ENCODE measurements at places on chromosomes 7 and 10.
A peak's percentile ranks its signal among the peaks of the same experiment; 100 is the strongest.

- no peak for DNase-seq
Observed at GRCh38 chr10:111440501-111440900, 363.7 kb downstream of the ADRA2A start.

DNA sequence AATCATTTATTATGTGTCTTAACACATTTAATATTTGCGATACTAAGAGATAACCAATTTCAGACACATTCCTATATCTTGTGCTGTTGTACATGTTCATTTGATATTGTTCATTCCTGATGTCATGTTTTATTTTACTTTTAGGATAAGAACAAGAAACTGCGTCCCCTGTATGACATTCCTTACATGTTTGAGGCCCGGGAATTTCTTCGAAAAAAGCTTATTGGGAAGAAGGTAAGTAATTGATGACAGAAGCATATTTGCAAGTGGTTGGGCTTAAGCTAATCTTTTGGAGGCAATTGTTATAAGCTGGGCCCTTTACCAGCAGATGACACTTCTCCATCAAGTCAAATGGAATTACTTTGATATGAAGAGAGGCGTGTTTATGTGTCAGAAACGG lies 155.3 kb downstream of the SND1 start:
- no peak for DNase-seq

DNA sequence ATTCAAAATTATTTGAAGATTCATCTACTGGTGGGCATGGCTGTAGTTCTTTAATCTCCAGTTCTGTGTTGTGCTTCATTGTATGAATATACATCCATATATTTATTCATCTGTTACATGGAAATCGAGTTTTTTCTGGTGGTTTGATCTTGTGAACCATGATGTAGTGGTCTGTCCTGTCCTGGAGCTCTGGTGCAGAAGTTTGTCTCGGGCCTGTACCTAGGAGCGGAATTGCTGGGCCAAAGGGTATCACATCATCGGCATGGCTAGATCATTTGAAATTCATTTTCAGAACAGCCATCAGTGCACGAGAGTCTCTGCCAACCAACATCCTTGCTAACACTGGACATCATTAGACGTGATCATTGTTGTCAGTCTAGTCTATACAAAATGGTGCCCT lies 107.0 kb downstream of the ELFN1 start:
- no peak for DNase-seq

DNA sequence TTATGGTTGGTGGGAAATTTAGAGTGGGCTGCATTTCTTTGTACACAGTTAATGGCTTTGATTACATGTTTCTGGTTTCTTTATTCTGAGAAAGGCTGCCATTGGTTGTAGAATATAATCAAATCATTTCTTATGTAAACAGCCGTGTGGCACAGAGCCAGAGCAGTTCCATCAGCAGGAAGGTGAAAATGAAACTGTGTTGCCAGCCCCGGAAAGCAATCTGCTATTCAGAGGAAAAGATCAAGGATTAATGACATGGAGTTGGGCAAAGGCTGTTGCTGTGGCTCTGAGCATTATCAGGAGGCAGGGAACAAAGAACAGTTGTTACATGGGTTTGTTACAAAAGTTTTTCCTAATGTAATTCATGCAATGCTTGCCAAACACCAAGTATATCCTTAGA lies 74.2 kb upstream of the ZNF716 start:
- no peak for DNase-seq

DNA sequence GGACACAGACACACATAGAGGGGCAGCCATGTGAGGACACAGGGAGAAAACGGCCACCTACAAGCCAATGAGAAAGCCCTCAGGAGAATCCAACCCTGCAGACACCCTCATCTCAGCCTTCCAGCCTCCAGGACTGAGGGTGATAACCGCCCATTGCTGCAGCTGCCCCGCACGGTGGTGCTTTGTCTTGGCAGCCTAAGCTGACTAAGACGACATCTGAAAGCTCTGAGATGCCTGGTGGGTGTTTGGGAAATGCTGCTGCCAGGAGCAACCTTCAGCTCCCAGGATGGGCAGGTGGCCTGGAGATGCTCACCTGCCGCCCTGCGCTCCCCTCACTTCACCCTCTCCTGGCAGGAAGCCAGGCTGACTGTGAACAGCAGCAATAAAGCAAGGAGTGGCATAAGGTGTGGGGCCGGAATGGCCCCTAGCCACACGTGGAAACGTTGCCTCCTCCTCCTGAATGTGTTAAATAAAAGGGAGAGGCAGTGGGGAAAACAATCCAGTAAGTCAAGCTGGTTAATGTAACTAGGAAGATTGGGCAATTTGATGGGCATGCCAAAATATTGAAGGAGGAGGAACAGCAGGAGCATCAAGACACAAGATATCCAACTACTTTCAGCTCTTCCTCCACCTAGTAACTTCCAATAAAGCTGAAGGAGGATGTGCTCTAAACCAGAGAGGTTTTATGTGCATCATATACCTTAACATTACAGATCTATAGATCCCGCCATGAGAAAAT lies 121.5 kb downstream of the TNS3 start:
- no peak for DNase-seq

DNA sequence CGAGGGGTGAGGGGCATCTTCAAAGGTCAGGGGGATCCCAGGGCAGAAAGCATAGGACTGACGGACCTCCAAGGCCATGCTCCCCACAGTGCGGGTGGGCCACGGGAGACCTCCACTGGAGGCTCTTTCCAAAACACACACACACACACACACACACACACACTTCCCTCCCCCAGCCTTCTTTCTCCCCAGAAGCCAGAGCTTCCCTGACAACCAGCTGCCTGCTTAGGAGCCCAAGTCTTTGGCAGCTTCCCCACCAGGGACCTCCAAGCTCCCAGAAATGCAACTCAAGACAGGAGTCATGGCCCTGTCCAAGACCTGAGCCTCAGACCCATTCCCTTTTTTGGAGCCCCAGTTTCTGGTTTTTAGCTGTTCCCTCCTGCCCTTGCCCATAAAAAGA lies 710 bp upstream of the C10orf105 start:
- no peak for DNase-seq

GRCh38 chr10:11697718-11698527 lies 44.3 kb upstream of the ECHDC3 start:
- DNase-seq: peak; percentile 17

DNA sequence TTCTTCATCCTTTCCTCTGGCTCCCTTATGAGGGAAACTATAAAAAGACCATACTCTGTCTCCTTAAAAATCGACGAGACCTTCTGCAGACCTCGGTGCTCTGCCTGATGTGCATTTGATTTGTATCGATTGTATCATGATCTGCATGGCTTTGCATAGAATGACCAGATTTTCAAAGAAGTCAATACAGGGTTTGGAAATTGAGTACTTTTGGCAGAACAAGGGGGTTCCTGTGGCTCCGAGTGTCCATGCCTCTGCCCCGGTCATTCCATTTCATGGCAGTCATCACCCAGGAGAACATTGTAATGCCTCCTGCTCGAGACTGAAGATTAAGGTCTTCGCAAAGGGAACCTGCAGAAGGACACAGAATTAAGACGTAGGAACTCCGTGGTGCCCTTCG lies 685 bp downstream of the CASP2 start:
- no peak for DNase-seq

- no peak for DNase-seq
Observed at GRCh38 chr7:42236976-42237810, at the start of gene GLI3. TSS of gene GLI3 (minus strand) at chr7:42237209. CDS start at chr7:42223253, 13,956 bp downstream.

DNA sequence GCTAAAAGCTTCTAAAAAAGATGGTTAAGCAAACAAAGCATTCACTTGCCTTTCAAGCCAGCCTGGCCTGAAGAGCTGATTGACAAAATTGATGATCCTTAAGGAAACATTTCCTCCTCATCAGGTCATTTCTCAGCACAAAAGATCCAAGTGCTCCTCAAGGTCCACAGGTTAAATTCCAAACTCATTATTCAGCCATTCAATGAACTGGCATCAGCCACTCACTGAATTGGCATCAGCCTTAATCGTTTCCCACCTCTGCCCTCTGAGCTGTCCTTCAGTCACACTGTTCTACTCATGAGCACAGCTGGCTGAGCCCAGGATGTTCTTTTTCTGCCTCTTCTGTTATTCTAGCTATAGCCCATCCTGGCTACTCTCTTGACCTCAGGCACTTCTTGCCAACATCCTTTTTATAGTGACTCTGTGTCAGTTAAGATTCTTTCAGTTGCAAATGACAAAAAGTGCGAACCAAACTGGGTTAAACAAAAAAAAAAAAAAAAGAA lies 147.5 kb downstream of the RAB11FIP2 start:
- DNase-seq: no peak

GRCh38 chr10:48737886-48738285 lies 53.2 kb downstream of the WDFY4 start:
- no peak for DNase-seq

- DNase-seq: no peak
Observed at GRCh38 chr10:76115471-76116155, 684.2 kb downstream of the LRMDA start.

GRCh38 chr7:151383638-151384351 lies 26.0 kb downstream of the WDR86 start:
- DNase-seq: no peak

GRCh38 chr10:125094806-125095205 lies 65.6 kb downstream of the CTBP2 start:
- no peak for DNase-seq

DNA sequence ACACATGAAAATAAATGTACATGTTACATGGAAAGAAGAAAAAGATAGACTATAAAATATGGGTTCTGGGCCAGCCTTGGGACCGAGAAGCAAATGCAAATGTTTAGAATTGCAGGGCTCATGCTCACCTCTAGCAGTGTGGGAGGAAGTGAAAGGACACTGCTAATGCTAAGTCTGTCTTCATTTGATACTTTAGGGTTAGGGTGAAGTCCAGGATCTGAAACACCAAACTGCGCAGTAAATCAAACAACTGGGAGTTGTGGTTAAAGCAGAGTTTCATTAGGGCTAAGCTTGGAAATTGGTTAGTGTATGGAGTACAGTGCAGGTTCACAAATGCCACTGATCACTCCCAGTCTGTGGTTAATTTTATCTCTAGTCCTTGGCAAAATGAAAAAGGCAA lies 73.2 kb upstream of the PDK4 start:
- DNase-seq: no peak

DNA sequence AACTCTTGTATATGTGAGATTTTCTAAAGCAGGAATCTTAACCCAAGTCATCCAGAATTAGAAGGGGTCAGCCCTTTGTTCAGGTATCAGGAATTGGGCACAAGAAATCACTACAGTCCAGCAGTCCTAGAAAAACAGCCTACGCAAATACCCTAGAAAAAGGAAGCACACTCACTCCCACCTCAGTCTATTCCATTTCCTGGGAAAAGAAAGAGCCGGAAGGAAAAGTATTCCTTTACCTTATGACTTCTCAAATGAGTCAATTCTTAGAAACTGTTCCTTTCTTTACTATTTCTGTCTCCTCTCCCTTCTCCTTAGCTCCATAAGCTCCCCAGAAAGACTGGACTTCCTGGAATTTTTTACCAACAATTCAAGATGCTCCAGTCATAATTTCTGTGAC lies 62.7 kb downstream of the DNAJC12 start:
- no peak for DNase-seq

DNA sequence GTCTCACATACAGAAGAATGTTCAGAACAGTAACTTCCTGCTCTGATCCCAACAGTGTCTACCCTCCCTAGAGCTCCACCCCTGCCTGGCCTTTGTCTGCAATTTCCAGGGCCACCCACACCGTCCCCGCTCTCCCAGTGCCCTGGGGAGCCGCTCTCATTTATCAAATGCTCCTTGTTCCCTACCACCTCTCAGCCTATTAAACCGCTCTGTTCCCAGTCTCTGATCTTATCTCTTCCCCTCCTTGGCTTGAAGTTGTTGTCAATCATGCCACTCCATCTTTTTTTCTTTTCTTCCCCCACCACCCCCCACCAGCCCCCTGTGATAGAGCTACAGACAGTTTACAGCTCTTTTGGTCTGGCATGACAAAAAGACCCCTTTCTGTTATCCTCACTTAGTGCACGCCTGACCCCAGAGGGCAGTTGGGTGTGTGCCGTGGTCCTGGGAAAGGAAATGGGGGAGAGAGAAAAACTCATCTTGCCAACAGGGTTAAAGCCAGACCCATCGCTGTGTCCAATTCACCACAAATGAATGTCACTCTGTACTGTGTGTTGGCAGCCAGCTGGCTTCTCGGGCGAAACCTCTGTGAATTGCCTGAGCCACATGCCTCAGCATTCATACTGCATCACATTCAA lies 28.8 kb upstream of the HECTD2 start:
- no peak for DNase-seq

GRCh38 chr10:117860823-117861222 lies 185.9 kb downstream of the RAB11FIP2 start:
- DNase-seq: no peak

DNA sequence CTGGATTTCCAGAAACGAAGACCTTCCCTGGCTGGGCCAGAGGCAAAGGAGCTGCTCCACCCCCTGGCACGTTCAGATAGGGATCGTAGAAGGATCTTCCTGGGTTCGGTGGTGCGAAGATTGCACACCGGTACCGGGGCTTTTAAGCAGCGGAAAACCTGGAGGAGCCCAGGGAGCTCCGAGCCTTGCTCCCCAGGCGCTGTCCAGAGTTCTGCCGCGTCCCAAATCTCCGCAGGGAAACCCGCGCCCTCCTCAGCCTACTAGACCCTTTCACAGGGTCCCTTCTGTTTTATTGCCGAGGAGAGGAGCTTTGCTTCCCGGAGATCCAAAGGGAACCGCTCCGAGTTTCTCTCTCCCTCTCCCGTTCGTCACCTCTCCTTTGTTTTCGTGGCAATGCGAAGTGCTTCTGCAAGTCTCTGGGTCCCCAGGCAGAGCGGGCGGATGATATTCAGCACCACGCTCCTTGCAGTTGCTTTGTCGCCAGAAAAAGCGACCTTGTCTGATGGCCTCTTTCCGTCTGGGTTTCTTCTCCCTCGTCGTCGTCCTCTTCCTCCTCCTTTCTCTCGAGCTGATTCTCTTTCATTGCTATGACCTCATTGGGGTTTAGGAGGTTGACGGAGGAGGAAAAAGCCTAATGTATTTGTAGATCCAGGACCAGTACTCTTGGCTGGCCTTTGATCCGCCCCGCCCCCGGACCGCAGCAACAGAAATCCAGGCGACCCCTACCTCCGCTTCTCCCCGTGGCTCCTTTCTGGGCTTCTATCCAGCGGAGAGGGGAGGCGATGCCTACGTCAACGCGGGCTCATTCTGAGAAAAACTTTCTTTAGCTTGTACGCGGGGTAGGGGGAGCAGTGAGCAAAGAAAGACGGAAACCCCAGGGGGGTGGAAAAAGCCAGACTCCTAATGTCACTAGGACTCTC lies at the start of gene TMEM196:
Gene TMEM196, minus strand, starts transcription at position 777 of the 920 bp plus-strand sequence. CDS start 921 bp downstream, outside the sequence.
- DNase-seq: no peak

GRCh38 chr7:42237811-42238541 lies 967 bp upstream of the GLI3 start:
- DNase-seq: no peak

- DNase-seq: no peak
Observed at GRCh38 chr7:28835800-28836199, 122.3 kb downstream of the TRIL start.

All from CD4-positive, alpha-beta T cell treated with Interferon gamma for 1 hour (primary cell).